ENCODE measurements at places on chromosomes 2 and 18.

DNA sequence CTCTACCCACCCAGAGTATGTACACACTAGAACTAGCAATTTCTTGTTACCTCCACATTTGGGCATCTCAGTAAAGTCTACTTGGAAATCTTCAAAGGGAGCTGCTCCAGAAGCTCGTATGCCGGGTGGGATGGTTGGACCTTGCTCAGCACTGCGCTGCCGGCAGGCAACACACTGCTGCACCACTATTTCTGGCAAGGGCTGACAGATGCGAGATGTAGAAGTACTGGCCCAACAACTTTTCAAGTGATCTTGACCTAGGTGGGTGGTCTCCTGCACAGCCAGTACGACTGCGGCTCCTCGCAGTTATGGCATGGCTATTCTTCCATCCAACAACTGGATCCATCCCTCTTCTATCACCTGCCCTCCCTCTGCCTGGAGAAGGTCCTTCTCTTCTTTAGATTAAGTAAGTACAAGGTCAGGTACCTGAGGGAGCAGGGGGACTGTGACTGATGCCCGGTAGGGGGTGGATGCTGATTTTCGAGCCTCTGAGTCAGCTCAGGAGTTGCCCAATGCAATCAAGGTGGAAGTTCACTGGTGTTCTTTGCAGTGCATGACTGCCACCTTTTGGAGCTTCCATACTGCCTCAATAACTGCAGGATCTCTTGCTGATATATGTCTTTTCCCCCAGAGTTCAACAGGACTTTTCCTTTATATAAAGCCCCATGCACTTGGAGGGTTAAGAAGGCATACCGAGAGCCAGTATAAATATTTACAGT lies 100.4 kb upstream of the SLC1A4 start:
- DNase-seq: no peak

- DNase-seq: no peak
Measured at GRCh38 chr2:8505311-8505920, 176.4 kb upstream of the ID2 start.

- no peak for DNase-seq
Measured at GRCh38 chr2:67039517-67040103, 357.5 kb upstream of the ETAA1 start.

- no peak for DNase-seq
Measured at GRCh38 chr2:234910186-234910679, 41.6 kb upstream of the SH3BP4 start.

DNA sequence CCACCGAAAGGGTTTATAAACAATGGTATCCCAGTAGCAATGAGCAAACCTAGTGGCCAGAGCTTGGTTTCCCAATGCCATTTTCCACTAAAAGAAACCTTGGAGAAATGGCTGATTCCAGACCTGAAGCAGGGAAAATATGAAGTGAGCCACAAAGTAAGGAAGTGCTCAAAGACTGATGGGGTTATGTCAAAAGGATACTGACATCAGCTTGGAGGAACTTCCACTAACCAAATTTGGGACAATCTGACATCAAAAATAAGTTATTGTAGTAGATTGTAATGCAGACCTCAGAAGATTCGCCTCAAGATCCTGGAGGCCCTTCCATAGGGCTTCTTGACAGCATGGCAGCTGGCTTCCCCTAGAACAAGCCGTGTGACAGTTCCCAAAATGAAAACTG lies 79.4 kb upstream of the SP3 start:
- no peak for DNase-seq

GRCh38 chr2:37558623-37559022 lies 112.8 kb downstream of the CDC42EP3 start:
- DNase-seq: no peak

- no peak for DNase-seq
Measured at GRCh38 chr2:151916632-151917031, 88.4 kb upstream of the ARL5A start.

- no peak for DNase-seq
Measured at GRCh38 chr2:110870545-110870944, 138.2 kb downstream of the ACOXL start.

GRCh38 chr18:35514752-35515459 lies 17.1 kb upstream of the INO80C start:
- no peak for DNase-seq

DNA sequence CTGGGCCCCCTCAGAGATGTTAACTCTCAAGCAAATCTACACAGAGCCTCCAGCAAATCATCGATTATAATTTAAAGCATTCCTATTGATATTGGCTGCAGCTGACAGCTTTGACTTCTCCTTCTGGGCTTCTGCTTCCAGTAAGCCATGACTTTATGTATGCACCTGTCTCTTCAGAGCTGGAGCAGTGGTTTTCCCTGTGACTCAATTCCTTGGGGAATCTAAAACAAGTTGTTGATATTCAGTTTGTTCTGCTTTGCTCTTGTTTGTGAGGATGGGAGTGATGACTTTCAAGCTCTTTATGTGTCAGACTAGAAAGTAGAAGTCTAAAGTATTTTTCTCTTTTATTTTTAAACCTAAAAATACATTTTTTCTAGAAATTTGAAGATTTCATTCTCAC lies 45.1 kb upstream of the TNP1 start:
- no peak for DNase-seq

DNA sequence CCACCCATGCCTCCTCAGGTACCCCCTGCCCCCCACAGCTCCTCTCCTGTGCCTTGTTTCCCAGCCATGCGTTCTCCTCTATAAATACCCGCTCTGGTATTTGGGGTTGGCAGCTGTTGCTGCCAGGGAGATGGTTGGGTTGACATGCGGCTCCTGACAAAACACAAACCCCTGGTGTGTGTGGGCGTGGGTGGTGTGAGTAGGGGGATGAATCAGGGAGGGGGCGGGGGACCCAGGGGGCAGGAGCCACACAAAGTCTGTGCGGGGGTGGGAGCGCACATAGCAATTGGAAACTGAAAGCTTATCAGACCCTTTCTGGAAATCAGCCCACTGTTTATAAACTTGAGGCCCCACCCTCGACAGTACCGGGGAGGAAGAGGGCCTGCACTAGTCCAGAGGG lies 803 bp upstream of the DES start:
- no peak for DNase-seq

GRCh38 chr2:238505892-238506280 lies 79.2 kb downstream of the ASB1 start:
- no peak for DNase-seq

GRCh38 chr18:46518438-46518837 lies 138.6 kb downstream of the LOXHD1 start:
- no peak for DNase-seq

- DNase-seq: no peak
Measured at GRCh38 chr2:160460333-160460731, 33.3 kb downstream of the RBMS1 start.

DNA sequence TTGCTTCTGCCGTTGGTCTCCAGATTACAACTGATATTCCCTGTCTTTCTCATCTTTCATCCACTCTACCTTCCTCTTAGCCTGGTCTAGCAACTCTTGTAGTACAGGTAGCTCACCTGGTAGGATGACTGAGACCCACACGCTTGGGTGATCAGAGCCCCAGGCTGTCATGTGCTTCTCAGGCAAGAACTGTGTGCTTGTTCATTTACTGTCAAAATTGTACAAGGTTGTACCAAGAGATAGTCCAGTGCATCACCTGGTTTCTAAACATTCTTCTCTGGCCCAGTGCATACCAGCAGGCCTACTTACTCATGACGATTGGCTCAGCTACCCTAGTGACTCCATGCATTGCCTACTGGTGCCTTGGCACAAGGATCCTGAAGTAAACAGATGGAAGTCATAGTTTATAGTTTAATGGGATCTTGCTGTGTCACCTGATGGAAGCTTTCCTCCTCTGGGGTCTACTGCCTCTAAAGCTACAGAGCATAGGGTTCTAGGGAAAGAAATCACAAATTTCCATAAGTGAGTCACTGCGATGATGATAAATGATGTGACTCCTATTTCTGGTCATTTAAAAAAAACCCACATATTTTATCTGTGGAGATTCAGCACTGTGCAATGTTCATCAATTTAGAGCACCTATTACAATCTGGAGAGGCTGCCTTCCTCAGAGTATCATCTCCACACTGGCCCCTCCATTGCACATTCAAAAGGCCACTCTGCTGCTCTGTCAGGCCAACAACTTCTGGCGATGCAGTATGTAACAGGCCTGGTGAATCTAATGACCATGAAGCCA lies 481.8 kb upstream of the MEIS1 start:
- no peak for DNase-seq

- no peak for DNase-seq
Measured at GRCh38 chr2:26299471-26300101, 46.4 kb upstream of the SELENOI start.

DNA sequence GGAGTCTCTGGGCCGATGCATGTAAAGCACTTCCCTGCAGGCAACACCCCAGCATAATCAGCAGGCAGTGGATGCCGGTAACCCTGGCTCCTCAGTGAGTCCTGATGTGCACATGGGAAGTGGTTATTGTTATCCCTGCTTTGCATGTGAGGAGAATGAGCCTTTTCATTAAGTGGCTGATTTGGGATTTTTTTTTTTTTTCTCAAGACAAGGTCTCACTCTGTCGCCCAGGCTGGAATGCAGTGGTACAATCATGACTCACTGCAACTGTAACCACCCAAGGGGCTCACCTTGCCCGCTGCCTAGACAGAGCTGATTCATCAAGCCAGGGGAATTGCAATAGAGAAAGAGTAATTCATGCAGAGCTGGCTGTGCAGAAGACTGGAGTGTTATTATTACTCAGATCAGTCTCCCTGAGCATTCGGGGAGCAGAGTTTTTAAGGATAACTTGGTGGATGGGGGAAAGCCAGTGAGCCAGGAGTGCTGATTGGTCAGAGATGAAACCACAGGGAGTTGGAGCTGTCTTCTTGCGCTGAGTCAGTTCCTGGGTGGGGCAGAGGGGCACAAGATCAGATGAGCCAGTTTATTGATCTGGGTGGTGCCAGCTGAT lies 95.4 kb downstream of the SOCS6 start:
- DNase-seq: no peak

- no peak for DNase-seq
Measured at GRCh38 chr2:224645722-224646121, 60.6 kb upstream of the CUL3 start.

DNA sequence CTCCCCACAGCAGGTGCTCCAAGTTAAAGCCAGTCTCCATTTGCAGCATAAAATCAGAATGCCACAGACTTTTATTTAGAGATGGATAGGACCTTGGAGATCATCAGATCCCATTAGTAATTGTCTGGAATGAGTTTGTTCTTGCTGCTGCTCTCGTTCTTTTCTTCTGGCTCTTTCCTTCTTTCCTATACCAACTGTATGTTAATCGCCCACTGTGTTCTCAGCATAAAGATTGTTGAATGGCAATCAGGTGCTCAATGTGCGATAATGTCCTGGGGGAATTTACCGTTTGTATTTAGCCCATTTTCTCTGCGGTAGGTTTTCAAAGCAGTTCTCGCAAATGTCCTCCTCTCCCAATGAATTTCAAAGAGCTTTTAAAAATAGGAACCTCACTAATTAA lies 3.3 kb downstream of the GPR39 start:
- no peak for DNase-seq

DNA sequence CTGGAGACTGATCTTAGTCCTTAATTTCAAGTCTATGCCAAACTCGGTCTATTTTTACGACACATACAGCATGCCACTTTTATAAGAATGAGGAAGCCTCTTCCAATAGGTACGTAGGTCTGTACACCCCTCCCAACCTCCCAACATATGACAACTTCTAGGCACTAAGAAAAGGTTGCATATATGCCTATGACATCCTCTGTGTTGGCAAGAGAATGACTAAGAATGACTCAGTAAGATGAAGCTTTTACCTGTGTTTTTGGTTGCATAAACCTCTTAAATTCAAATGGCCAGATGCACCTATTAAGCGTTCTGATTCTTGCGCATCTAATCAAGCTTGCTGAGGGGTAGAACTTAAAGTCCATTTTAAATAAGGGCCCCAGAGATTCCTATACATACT lies 586.4 kb upstream of the ZEB2 start:
- DNase-seq: no peak

DNA sequence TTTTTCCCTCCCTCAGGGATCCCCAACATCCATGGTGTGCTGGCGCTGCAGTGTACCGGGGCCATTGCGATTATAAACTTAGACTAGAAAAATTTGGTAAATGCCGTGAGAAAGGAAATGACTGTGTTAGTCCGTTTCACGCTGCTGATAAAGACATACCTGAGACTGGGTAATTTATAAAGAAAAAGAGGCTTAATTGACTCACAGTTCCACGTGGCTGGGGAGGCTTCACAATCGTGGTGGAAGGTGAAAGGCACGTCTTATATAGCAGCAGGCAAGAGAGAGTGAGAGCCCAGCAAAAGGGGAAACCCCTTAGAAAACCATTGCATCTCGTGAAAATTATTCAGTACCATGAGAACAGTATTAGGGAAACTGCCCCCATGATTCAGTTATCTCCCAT lies 44.3 kb downstream of the NTSR2 start:
- no peak for DNase-seq

GRCh38 chr2:46241344-46241743 lies 55.9 kb upstream of the EPAS1 start:
- DNase-seq: no peak

DNA sequence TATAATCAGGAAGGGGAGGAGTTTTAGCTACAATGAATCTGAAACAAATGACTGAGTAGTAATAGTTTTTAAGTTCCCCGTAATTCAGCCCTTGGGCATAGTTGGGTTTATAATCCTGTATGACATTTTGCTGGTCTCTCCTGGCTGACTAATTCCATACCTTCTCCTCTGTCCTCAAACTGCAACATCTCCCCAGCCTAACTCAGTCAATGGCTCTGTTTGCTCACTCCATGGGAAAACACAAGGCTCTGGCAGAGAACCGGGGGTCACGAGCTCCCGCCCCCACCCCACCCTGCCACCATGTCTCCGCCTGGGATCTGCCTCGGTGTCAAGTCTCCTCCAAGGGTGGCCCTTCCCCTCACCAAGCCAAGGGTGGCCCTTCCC lies 168.6 kb downstream of the HDAC4 start:
- no peak for DNase-seq

GRCh38 chr2:143691121-143691520 lies 561.9 kb downstream of the ARHGAP15 start:
- no peak for DNase-seq

- no peak for DNase-seq
Measured at GRCh38 chr18:38693104-38693503, 1127.5 kb upstream of the CELF4 start.

- DNase-seq: no peak
Measured at GRCh38 chr18:59961070-59961469, 61.3 kb downstream of the PMAIP1 start.

DNA sequence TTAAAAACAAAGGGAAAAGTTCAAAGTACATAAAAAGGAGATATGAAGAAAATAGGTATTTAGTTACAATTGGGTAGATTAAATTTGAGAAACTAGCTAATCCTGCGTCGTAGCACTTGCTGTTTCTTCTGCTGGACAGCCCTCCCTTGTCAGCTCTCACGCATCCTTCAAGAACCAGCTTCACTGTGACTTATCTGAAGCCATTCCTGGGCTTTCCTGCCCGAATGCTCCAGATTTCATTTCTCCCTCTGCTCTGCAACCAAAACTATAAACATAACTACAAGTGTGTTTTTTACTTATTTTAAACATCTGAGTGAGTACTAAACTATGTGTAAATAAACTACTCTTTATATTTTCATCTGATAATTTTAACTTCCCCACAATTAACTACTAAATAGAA lies 149.2 kb downstream of the MTCL1 start:
- no peak for DNase-seq
